ENCODE measurements at places on chromosomes 5 and 9.

GRCh38 chr5:881551-881935, 11.1 kb downstream of the BRD9 start:
- no peak for DNase-seq

GRCh38 chr9:137820161-137820855, 57.3 kb upstream of the CACNA1B start:
- no peak for DNase-seq

- no peak for DNase-seq
Measured at GRCh38 chr5:151427258-151427657, 20.1 kb upstream of the SLC36A1 start.

GRCh38 chr5:115068239-115069086, 101.2 kb downstream of the TRIM36 start:
- DNase-seq: no peak

DNA sequence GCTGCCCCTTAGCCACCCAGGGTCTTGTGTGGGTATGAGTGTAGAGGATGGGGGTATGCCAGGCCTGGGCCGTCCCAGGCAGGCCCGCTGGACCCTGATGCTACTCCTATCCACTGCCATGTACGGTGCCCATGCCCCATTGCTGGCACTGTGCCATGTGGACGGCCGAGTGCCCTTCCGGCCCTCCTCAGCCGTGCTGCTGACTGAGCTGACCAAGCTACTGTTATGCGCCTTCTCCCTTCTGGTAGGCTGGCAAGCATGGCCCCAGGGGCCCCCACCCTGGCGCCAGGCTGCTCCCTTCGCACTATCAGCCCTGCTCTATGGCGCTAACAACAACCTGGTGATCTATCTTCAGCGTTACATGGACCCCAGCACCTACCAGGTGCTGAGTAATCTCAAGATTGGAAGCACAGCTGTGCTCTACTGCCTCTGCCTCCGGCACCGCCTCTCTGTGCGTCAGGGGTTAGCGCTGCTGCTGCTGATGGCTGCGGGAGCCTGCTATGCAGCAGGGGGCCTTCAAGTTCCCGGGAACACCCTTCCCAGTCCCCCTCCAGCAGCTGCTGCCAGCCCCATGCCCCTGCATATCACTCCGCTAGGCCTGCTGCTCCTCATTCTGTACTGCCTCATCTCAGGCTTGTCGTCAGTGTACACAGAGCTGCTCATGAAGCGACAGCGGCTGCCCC, 2.6 kb downstream of the SLC35A4 start:
- no peak for DNase-seq

DNA sequence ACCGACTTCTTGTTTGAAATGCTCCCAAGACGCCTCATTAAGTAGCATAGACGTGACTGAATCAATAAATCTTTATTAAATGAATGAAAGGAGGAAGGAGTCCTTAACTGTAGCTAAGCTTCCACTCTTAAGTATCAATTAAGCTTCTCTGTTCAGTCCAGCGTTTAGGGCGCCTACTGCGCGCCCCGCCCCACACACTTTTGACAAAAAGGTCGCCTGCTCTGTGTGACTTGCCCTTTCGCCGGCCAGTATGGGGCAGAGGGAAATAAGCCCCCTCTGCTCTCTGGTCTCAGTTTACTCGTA, 662 bp upstream of the DOLPP1 start:
- DNase-seq: no peak

GRCh38 chr9:92534674-92535073, 1.1 kb downstream of the ECM2 start:
- DNase-seq: no peak

- DNase-seq: no peak
Measured at GRCh38 chr5:165795073-165795472, 2289.7 kb downstream of the MAT2B start.

DNA sequence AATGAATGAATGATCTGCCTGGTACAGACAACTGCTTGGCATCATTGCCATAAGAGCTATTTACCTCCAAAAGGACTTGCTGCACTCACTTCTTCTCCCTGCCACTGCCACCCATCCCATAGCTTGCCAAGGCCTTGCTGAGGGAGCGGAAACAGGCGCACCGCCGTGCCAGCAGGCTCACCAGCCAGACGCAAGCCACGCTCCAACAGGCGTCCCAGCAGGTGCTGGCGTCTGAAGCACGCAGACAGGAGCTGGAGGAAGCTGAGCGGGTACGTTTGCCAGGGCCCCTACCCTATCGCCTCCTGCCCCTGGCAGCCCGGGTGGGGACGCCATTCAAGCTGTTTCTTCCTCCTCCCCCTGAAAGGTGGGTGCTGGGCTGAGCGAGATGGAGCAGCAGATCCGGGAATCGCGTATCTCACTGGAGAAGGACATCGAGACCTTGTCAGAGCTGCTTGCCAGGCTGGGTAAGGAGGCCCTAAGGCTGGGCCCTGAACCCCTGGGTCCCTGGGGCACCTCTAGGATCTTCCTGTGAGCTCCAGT, 8.9 kb upstream of the AIF1L start:
- DNase-seq: no peak

DNA sequence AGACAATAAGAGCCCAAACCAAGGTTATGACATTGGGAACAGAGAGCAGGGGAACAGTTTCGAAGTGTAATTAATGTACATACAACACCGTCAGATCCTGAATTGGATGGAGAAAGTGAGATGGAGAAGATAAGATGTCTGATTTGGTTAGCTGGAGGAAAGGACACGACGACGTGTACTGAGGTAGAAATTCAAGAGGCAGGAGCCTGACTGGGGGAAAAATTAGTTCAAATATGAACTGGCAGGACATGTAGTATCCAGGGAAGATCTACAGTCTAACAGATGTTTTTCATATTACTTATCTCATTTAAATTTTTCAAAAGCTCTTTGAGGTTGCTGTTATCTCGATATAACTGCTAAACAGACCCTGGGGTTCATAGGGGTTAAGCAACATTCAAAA, 114.7 kb downstream of the TMEM232 start:
- no peak for DNase-seq

- DNase-seq: no peak
Measured at GRCh38 chr9:37936965-37937364, 33.0 kb upstream of the SLC25A51 start.

DNA sequence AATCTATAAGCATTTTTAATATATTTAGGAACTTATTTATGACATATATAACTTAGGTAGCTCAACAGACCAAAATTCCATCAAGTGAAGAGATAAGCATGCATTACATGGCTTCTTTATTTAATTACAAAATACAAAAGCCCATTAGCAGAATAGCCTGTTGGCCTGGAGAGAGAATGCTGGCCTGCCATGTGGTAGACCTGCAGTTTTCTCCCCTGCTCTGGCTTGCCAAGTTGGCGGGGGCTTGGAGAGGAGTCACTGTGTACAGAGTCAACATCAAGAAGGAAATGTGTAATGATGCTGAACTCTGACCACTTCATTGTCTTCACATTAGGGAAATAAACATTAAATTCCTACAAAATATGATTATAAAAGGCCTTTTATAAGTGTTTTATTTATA, 69.8 kb upstream of the CNTLN start:
- DNase-seq: no peak

GRCh38 chr9:121283856-121284732, 16.1 kb downstream of the GSN start:
- no peak for DNase-seq

- DNase-seq: no peak
Measured at GRCh38 chr5:125199968-125200865, 453.8 kb upstream of the ZNF608 start.

GRCh38 chr5:168801567-168801966, 222.4 kb upstream of the PANK3 start:
- DNase-seq: no peak

DNA sequence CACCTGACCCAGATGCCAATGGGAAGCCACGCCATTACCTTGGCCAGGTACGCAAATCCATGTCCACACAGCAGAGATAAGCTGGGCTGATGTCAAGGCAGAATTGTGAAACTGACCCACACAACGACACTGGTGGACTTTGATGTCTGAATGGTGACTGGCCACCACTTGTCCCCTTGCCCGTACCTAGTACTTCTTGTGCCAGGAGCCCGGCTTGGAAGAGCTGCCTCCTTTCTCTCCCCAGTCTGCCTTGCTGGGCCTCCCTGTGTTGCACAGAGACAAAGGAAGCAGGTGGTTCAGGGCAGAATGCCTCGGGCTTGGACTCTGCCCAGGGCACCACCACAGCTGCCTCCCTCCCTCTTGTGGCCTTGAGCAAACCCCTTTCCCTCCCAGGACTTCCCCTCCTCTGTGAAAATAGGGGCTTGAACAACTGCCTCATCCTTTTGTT, 23.3 kb downstream of the PTGES2 start:
- no peak for DNase-seq

DNA sequence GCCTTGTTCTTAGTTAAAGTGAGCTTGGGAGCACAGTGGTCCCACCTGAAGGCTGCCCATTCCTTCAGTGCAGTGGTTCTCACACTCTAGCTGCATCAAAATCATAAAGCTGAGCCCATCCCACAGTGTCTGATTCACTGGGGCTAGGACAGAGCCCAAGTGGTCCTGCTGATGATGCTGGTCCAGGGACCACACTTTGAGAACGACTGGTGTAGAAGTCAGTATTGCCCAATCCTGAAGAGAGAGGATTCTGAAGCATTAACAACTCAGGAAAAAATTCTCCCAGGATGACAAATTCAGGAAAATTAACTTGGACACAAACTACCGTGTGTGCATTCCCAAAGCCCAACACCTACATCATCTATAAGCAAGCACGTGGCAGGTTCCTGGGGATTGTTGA, 176.2 kb downstream of the GABBR2 start:
- no peak for DNase-seq

DNA sequence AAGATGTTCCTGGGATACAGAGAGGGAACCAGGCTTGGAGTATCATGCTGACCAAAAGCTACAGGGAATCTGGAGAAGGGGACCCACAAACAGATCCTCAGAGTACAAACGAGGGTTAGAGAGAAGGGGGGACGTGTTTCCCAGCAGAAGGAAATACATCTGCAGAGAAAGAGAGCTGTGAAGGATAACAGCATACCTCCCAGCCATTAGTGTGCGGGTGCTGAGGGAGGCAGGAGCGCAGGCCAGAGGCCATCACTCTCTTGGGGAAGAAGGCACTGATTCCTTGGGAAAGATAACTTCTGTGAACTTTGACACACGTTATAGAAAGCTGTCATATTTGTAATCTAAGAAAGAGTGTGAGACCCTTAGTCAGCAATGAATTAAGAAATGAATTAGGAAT, 96.9 kb downstream of the KCNN2 start:
- DNase-seq: no peak

GRCh38 chr5:59842999-59843398, 50.5 kb downstream of the PDE4D start:
- no peak for DNase-seq

- DNase-seq: no peak
Measured at GRCh38 chr9:77403239-77403638, 225.9 kb downstream of the VPS13A start.

DNA sequence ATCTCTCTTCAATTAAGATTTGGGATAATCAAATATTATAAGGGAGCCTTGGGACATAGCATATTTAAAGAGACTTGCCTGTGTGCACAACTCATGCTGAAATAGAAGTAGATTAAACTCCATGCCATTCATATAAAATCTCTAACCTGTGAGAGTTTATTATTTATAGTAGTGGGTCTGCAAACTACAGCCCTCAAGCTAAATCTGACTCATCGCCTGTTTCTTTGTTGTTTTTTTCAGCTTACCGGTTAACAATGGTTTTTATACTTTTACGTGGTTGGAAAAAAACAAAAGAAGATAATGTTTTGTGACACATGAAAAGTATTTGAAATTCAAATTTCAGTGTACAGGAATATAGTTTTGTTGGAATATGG, 61.9 kb upstream of the GHR start:
- DNase-seq: no peak

GRCh38 chr9:132406554-132407122, at the start of gene TTF1:
TTF1 (minus strand) TSS chr9:132406840; CDS start chr9:132402821, 4,019 bp downstream.
- peak; percentile 79 for DNase-seq

- DNase-seq: no peak
Measured at GRCh38 chr9:129998491-129999140, 44.4 kb downstream of the FNBP1 start.

DNA sequence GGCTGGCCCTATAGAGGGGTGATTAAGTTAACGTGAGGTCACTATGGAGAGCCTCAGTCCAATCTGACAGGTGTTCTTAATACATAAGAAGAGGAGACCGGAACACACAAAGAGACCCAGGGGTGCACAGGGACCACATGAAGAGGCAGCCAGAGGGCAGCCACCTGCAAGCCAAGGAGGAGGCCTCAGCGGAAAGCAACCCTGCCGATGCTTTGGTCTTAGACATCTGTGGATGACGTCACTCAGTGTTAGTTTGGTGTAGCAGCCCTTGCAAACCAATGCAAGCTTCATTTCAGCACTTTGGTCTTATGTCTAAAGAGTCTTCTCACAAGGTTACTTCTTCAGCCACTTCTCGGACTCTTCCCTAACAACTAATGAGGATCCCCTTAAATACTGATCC, 47.6 kb upstream of the GRHPR start:
- no peak for DNase-seq
